ENCODE measurements at places on chromosomes 12 and 14.

DNA sequence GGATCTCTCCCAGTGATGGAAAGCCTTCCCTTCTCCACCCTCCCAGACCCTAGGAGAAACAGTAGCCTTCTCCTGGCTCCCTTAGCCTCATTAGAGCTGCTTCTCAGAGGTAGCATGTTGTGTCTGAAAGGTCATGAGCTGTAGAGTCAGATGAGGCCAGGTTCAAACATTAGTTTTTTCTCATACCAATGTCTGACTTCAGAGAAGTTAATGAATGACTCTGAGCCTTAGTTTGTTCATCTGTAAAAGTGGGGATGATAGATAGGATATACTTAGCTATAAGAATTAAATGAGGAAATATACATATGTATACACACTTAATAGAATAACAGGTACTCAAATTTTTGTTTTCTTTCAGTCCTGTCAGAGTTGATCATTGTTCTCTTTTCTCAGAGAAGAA lies 523 bp downstream of the SLC6A13 start:
- no peak for DNase-seq

DNA sequence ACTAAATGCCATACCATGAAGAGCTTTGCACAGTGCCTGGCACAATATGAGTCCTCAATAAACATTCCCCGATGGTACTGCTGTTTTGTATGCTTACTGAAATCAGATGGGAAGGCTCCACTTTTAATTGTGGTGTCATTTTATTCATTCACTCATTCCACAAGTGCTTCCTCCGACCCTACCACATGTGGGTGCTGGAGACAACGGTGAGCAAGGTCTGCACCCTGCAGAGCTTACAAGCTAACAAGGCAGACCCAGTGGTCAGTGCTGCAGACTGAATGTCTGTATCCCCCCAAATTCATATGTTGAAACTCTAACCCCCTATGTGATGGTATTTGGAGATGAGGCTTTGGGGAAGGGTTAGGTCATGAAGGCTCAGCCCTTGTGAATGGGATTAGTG lies 48.3 kb downstream of the RFX4 start:
- DNase-seq, result no peak

- peak; percentile 95 for DNase-seq
Measured at GRCh38 chr14:94345344-94346064, 22.4 kb upstream of the SERPINA6 start.

- peak; percentile 50 for DNase-seq
Measured at GRCh38 chr12:18430425-18431048, 169.2 kb downstream of the PIK3C2G start.

DNA sequence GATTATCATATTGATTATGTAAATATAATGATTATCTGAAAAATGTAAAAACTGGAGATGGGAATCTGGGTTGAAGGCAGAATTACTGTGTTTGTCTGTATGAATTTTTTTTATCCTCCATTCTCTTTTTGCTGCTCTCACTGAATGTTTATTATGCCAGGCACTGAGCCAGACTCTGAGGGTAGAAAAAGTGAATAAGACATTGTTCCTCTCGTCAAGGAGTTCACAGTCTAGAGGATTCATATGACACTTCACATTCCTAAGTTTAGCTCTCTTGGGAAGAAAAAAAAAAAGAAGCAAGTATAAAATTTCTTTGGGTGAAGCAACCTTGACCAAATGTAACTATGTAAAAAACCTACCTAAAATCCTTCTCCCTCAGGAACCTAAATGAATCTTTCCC lies 120.9 kb upstream of the LMO3 start:
- no peak for DNase-seq

GRCh38 chr12:34249271-34249670 lies 227.0 kb downstream of the ALG10 start:
- DNase-seq, result no peak

GRCh38 chr14:74612350-74613021 lies 449 bp upstream of the LTBP2 start:
- peak; percentile 86 for DNase-seq

DNA sequence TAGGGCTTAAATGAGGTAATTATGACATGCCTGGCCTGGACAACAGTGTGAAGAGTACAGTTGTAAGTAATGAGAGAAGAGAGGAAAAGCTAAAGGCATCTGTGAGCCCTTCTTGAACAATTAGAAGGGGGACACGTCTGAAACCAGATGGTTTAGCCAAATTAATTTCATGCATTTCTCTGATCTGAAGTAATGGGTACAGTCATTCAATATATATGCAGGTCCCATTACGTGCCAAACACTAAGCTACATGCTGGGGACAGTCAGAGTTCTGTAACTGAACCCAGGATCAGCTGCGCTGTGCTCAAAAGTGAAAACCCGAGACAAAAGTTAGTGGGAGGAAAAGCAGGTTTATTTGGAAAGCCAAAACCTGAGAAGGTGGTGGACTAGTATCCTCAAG lies 207.2 kb upstream of the TMTC1 start:
- peak; percentile 41 for DNase-seq

DNA sequence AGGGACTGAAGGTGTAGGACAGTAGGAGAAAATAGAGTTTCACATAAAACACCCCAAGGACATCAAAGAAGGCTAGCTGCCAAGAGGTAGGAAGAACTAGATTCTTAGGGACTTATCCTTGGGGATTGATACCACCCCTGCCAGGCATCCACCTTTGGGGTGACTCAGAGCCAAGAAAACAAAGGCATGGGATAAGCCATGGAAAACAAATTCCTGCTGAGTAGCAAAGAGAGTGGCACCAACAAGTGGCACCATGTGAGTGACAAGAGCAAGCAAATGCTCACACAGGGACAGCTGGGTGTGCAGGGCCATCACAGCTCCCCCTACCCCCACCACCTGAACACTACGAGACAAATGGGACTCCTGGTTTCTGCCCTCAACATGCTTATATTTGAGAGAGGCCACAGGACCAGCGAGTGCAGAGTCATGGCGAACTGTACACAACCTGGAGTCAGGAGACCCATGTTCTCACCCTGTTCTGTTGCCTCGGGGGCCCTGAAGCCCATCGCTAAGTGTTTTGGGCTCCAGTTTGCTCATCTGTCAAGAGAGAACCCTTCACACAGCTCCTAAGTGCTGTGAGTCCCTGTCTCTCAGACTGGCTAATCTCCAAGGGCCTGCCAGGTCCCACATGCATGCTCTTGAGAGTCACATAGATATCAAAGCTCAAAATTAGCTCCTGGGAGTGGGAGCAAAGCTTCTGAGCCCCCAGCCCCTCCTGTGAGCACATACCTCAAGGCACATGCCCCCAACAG lies 91.9 kb downstream of the DPF3 start:
- DNase-seq, result no peak

GRCh38 chr12:19462406-19462805 lies 23.1 kb downstream of the AEBP2 start:
- no peak for DNase-seq

DNA sequence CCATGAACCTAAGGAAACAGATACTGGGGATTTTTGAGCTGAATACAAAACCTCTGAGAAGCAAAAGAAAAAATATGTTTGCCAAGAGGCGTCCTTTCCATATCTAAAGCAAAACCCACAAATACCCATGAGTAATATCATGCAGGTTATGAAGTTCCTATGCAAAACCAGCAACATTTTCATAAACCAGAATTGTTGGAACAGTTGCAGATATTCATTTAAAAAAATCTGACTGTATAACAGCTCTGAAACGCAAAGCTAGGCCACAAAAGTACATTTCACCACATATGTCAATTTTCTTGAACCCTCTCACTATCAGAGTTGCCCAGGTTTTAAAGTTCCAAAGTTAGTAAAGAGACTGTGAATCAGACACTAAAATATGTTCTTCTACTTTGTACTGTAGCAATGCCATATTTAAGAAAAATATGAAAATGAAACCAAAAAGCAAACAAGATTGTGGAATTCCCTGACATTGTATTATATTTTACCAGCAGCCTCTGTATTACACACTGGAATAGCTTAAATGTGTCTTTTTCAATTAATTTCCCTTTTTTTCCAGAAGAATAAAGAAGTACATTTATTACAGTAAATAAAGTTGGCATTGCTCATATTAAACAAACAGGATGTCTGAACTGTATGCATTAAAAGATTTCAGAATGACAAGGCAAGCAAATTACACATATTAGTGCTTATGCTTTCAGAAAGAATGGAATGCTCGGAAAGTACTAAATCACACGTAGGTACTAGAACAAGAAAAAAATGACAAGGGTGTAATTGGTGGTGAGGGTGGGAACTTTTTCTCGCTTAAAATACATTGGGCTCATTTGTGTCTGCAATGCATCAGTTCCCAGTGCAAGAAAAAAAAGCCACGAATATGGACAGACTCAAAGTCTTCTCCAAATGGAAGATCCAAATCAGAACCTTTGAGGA lies 33.6 kb upstream of the HIF1A start:
- DNase-seq, result peak; percentile 80

DNA sequence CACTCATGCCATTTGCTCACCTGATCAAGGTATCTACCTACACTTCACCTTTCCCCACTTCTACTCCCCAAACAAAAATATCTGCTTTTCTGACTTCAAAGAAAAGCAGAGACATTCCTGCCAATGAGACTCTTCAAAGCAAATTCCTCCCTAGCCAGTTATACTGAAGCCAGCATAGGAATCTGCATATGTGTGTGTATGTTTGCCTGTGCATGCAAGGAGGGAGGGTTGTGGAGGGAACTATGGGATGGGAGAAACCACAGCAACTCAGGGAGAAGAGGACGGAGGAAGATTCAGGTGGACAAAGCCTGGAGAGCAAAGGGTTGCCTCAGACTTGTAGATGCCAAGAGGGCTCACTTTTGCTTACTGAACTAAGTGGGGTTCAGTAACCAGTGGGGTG lies 26.4 kb upstream of the VDR start:
- DNase-seq, result no peak

DNA sequence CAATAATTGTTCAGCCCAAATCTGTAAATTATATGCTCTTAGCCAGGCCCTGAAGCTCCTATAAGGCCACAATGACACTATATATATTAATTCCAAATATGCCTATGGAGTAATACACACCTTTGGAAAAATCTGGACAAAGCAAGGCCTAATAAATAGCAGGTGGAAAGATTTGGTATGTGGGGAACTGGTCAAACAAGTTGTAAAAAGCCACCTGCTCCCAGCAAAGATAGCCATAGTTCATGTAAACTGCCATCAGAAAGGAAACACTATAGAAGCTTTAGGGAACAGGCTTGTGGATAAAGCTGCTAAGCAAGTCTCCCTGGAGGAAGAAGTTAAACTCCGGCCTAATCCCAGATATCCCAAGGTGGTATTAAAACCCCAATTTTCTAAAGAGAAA lies 29.7 kb downstream of the PRMT8 start:
- no peak for DNase-seq

DNA sequence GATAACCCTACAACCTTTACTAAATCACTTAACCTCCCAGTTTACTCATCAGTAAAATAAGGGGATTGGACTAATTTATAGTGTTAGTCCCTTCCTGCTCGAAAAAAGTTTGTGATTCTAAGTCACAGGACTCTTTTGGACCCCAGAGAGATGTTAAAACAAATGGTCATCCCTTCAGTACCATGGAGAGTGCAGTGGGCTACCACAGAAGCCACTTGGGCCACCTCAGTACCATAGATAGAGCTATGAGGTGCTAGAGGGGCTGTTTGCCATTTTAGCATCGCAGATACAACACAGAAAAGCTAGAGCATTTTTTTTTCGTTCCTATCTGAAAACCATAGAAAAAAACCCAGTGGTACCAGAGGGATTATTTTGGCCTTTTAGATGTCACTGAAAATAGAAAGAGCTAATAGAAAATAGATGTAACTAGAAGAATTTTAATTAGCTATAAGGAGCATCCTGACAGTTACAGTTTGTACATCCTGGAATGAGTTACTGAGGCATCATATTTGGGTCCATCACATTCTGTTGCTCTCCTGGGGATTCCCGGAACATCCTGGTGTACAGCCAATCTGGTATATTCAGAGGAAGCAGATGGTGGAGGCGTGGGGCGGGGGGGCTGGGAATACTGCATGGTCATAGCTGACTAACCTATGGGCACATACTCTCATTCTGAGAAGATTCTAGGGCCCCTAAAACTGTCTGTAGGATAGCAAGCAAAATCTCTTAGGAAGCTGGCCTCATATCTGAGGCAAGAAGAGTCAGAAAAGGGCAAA lies 2.8 kb downstream of the ZNF219 start:
- DNase-seq, result peak; percentile 62

- DNase-seq, result peak; percentile 73
Measured at GRCh38 chr12:111578276-111578970, 20.7 kb downstream of the ATXN2 start.

- no peak for DNase-seq
Measured at GRCh38 chr12:80559766-80560165, 115.7 kb downstream of the PTPRQ start.

DNA sequence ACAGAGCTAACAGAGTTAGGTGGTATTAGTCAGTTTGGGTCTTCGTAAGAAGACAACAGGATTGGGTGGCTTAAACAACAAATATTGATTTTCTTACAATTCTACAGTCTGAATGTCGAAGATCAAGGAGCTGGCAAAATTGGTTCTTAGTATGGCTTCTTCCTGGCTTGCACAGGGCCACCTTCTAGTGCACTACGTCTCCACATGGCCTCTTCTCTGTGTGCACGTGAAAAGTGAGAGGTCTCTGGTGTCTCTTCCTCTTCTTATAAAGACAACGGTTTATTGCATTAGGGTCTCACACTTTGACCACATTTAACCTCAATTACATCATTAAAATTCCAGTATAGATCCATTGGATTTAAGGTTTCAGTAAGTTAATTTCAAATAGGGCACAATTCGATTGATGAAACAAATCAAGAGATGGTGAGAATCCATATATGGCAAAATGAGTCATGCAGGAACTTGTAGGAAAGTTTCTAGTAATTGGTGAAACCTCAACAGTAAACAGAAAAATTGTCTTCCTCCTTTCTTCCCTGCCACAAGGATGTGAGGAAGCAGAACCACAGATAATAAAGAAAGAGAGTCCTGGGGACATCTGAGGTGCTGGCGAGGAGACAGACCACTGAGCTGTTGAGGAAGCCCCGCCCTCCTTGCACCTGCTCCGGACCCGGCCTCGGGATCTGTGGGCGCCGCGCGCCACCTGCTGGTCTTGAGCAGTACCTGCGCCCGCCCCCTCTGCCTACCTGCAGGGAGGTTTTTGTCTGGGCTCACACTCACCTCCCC lies 846.7 kb downstream of the TMEM121 start:
- no peak for DNase-seq

- DNase-seq, result peak; percentile 47
Measured at GRCh38 chr12:124738636-124739467, 124.8 kb downstream of the SCARB1 start.

GRCh38 chr14:22915886-22916521 lies 2.9 kb downstream of the RBM23 start:
- DNase-seq, result peak; percentile 8

GRCh38 chr14:54813081-54813480 lies 89.5 kb downstream of the GCH1 start:
- no peak for DNase-seq

- DNase-seq, result no peak
Measured at GRCh38 chr12:85273381-85274314, 6.4 kb upstream of the ALX1 start.

DNA sequence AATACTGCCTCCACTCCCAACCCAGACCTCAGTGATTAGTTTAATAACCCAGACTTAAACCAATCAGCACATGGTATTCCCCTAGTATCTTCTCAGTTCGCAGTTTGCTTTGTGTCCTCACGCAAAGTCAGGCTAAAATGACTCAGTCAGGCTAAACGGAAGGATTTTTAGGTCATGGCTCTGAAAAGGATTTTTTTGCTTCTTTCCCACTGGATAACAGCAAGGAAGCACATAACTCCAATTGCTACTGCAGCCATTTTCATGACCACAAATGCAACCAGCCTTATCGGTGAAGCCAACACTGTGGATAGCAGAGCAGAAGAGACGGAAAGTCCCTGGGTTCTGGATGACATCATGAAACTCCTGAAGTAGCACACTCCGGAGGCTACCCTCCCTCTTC lies 67.7 kb downstream of the ZC3H14 start:
- DNase-seq, result peak; percentile 37

GRCh38 chr12:104676636-104677035 lies 219.9 kb downstream of the CHST11 start:
- no peak for DNase-seq

Measured in fibroblast of skin of right biceps (primary cell).